ENCODE measurements at places on chromosomes 2 and 18.

GRCh38 chr2:32901313-32901712 is 45.4 kb upstream of the LTBP1 start:
- no peak for DNase-seq

GRCh38 chr2:96065381-96065930 is 30.7 kb upstream of the GPAT2 start:
- no peak for DNase-seq

DNA sequence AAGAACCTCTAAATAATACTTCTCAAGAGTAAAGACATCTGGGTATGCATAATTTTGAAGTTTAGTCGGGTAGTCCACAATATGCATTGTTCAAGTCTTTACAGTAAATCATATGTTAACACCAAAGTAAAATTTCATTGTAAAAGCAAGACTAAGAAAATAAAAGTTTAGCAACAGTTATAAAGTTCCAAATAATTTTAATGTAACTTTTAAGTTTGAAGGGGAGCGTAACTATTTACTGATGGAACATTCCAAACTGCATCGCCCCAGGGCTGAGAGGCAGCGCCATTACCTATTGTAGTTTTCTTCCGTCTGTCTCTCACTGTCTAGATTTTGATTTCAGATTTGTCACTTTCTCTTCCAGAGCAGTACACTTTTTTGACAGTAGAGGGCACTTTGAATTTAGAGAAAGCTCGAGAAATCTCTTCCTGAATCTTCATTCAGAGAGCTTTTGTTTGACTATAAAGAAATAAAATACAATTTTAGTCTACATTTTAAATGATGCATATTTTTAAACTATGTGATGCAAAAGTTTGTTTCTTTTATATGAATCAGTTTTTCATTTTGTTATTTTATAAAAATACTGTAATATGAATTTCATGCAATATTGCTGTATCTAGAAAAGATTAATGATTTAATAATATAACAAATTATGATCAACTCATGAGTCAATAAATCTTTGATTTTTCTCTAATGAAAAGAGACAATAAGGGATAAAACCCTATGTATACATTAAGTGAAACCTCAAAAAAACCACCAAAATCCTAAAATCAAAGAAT is 389.8 kb downstream of the FIGN start:
- DNase-seq: peak; percentile 65

DNA sequence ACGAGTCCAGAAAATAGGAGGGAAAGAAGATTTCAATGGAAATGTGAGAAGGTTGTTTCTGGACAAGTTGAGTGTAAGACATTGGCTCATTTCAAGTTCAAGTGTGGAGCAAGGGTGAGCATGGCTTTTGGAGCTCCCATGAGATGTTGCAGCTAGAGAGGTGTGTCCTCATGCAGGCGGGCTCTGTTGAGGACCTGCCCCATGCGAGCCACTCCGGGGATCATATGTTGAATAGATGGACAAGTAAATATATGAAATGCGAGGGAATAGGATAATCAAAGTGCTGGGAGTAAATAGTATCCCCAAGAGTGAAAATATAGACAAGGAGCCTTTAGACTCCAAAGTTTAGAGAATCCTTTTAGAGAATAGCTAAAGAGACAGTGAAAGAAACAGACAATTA is 200.4 kb upstream of the NRP2 start:
- no peak for DNase-seq

- peak; percentile 3 for DNase-seq
These were observed 100.7 kb downstream of the LYPD6 start for GRCh38 chr2:149430743-149431736.

- no peak for DNase-seq
These were observed 88.5 kb downstream of the RTTN start for GRCh38 chr18:70116949-70117348.

DNA sequence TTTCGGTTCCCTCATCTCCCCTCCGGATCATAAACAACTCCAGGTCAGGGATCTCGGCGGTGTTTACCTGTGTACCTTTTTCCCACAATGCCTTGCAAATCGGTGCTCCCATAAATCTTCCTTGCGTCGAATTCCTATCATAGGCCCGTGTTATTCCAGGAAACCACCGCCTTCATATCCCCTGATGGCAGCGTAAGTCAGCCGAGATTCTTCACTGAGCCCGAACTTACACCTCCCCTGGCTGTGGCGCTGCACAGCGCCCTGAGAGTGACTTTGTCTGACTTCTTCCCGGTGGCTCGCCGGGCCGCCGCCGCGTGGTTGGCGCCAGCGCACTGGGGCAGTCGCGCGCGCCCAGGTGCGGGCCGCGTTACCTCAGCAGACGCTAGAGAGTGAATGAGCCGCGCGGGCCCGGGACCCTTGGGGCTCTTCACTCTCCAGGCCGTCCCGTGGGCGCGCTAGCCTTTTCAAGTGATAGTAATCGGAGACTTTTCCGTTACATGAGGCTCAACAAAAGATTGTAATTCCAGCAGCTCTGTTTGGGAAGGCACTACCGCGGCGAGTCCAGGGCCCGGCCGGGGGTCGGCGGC is 101.6 kb downstream of the SPTBN1 start:
- no peak for DNase-seq

DNA sequence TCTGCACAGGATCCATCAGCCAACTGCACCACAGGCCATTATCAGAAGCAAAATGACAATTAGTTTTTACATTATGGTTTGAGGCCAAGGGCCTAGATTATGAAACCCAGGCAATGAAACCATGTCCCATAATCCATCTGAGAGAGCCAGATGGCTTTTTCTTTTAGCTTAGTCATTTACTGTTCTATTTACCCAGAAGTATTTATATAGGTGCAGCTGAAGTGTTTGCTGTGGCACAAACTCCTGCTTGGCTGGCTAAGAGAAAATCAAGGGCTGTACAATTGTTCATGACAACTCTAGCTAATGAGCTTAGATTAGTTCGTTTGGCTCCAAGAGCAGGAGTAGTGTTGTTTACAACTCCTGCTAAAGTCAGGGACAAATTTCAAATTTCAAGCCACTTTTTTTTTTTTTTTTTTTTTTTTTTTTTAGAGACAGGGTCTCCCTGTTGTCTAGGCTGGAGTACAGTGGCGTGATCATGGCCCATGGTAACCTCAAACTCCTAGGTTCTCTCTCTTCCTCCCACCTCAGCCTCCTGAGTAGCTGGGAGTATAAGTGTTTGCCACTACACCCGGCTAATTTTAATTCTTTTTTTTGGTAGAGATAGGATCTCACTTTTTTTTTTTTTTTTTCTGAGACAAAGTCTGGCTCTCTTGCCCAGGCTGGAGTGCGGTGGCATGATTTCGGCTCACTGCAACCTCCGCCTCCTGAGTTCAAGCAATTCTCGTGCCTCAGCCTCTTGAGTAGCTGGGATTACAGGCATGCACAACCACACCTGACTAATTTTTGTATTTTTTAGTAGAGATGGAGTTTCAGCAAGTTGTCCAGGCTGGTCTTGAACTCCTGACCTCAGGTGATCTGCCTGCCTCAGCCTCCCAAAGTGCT is 18.4 kb upstream of the REV1 start:
- DNase-seq: peak; percentile 67

DNA sequence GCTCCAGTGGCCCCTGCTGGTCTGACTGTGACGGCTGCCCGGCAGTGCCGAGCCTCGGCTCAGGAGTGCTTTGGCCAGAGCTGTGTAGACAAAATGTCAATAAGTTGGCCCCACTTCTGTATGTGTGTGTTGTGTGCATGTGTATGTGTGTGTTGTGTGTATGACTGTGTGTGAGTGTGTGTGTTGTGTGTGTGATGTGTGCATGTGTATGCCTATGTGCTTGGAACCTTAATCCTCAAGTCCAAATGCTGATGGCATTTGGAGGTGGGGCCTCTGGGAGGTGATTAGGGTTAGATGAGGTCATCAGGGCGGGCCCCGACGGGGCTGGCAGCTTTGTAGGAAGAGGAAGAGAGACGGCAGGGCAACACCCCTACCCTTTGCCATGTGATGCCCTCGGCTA is 269.0 kb downstream of the DCDC2C start:
- no peak for DNase-seq

DNA sequence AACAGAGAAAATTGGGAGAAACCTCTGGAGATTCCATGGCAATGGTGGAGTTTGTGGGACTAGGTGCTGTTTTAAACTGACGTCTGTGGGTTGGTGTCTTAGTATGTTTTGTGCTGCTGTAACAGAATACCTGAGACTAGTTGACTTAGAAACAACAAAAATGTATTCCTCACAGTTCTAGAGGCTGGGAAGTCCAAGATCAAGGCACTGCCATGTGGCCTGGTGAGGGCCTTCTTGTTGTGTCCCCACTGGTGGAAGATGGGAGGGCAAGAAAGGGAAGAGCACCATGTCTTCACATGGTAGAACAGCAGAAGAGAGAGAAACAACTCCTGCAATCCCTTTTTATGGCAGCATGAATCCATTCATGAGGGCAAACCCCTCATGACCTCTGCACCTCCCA is 6.8 kb upstream of the ZC3H6 start:
- DNase-seq: no peak

DNA sequence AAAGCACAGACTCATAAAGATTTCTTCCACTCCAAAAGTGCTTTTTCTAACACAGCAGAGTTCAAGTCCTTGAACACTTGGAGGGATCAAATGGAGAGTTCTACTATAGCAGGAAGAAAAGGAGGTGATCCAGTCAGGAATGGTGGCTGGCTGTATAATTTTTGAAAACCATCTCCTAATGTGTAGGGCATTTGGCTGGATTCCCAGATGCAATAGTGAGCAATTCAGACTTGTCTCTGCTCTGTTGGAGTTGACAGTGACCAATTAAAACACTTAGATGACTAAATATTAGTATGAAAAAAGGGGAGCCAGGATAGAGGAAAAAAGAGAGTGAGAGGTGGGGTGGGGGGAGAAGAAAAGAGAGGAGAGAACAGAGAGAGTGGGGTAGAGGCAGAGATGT is 5.3 kb upstream of the G6PC2 start:
- no peak for DNase-seq

DNA sequence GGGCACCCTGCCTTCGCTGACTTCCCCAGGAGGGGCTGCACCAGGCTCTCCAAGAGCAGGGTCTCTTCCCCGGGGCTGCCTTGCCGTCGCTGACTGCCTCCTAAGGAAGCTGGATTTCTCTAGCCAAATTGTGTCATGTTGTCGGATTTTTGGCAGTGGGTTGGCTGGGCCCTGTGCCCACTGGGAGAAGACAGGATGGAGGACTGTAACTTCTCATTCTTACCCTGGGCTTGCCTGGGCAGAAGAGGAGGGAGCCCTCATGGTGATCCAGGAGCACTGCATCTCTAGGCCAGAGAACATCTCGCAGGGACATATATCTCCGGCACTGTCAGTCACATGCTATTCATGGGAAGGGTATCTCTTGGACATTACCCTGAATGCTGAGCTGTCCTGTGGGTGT is 6.3 kb downstream of the MYO7B start:
- no peak for DNase-seq

GRCh38 chr2:42829671-42830440 is 37.5 kb upstream of the HAAO start:
- no peak for DNase-seq

DNA sequence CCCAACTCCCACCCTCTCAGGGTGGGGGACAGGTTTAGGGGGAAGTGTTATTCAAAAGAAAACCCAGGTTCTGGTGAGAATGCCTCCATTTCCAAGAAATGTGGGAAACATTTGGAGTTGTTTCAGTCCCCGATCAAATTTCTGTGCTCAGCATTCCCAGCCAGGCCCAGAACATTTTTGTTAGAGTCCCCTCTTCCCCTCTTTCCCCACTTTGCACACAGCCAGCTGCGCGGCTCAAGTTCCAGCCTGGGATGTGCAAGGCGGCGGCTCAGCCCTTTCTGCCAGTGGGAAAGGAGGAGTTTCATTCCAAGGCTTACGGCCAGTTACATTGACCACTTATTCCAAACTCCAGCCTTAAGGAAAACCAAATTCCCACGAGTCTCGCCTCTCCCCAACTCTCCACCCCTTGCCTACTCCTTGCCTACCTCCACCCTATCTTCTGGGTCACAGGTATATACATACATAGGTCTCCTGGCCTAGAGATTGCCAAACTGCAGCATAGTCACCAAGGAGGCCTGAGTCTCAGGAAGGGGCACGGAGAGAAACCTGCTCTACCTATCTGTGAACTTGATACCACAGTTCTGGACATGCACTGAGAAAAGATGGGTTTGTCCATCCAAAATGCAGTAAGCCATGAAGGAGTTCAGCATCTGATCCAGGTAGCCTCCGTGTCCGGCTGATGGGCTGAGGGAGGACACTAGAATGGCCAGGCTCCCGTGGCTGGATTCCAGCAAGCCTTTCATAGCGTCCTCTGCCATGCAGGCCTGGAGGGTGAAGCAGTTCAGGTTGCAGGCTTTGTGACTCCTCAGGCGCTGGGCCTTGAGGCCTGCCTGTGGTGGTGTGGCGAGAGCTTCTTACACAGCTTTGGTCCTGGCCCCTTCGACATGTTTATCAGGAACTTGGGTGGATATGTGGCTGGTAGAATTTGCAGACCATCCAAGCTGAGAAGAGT is 154.5 kb downstream of the ZFP36L2 start:
- no peak for DNase-seq

GRCh38 chr18:10086458-10087210 is 172.8 kb downstream of the VAPA start:
- DNase-seq: no peak

GRCh38 chr2:2013476-2013875 is 269.2 kb upstream of the PXDN start:
- no peak for DNase-seq

- DNase-seq: no peak
These were observed 205.1 kb upstream of the TNP1 start for GRCh38 chr2:217065012-217065290.

DNA sequence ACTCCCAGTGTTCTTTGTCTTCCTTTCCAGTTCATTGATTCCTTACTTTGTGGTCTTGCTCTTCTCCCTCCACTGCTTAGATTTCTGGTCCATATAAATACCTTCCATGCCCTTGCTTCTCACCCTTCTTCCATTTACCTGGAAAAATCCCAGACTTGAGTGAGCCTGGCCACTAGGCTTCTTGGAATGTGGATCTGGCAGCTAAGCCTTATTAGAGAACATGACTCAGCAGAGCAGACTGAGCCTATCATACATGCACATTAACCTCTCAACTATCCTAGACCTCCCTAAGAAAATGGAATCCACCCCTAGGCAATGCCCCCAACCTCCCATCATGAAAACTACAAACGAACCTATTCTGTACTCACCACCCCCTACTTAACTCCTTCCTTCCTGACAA is 127.7 kb downstream of the RHBDD1 start:
- no peak for DNase-seq

All from NCI-H1694 treated with DMSO at 0.1 percent for 48 hours (cell line).